Stimulated activated CD4-positive, alpha-beta T cell treated with anti-CD3 and anti-CD28 coated beads, Interleukin-2, amount 100 ng/mL, for 24 hours (primary cell): ENCODE measurements at places on chromosomes 7 and 10.

- no peak for DNase-seq
These were observed 263.5 kb downstream of the SEMA3D start for GRCh38 chr7:84923348-84923747.

- no peak for DNase-seq
These were observed 54.9 kb downstream of the PDGFA start for GRCh38 chr7:464454-465401.

GRCh38 chr10:23558361-23558799, 119.5 kb downstream of the OTUD1 start:
- no peak for DNase-seq

DNA sequence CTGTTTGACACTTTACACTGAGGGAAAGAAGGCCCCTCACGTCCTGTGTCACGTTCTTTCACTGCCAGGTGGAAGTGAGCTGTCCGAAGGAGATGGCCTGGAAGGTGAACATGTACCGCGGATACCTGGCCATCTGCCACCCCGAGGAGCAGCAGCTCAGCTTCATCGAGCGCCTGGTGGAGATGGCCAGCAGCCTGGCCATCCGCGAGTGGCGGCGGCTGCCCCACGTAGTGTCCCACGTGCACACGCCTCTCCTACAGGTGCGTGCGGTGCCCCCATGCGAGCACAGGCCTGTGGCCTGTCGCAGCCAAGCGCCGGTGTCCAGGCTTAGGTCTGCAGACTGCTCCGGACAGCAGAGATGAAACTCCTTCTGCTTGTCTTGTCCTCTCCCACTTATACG, 103.4 kb downstream of the TRRAP start:
- no peak for DNase-seq

DNA sequence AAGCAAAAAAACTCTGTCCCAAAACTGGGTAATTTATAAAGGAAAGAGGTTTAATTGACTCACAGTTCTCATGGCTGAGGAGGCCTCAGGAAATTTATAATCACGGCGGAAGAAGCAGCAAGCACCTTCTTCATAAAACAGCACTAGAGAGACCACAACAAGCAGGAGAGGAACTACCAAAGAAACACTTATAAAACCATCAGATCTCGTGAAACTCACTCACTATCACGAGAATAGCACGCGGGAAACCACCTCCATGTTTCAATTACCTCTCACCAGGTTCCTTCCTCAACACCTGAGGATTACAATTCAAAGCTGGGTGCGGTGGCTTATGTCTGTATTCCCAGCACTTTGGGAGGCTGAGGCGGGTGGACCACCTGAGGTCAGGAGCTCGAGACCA, 48.5 kb downstream of the PDIA4 start:
- no peak for DNase-seq

DNA sequence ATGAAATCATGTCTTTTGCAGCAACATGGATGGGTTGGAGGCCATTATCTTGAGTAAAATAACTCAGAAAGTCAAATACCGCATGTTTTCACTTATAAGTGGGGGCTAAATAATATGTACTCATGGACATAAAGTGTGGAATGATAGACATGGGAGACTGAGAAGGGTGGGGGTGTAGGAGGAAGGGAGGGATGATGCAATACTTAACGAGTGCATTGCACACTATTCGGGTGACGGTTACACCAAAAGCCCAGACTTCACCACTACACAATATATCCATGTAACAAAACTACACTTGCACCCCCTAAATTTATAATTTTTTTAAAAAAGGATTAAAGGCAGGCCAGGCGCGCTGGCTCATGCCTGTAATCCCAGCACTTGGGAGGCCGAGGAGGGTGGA, 13.6 kb downstream of the LGI1 start:
- DNase-seq, result no peak

GRCh38 chr10:69831231-69831855, 29.6 kb downstream of the COL13A1 start:
- no peak for DNase-seq

DNA sequence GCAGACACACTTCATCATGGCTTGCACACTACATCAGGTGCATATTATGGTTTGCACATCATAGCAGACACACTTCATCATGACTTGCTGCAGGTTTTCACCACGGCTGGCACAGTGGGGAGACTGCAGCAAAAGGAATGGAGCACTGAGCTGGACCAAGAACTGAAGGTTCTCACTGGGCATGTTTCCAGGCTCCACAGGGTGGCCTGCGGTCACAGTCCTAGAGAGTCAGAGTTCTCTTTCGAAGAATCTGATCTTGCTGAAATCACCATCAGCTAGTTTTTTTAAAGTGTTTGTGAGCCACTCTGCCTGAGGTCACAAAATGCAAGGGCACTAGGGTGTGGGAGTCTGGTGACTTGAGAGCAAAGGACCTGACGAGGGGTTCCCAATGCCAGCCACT, 140.4 kb upstream of the NPY start:
- DNase-seq, result no peak

DNA sequence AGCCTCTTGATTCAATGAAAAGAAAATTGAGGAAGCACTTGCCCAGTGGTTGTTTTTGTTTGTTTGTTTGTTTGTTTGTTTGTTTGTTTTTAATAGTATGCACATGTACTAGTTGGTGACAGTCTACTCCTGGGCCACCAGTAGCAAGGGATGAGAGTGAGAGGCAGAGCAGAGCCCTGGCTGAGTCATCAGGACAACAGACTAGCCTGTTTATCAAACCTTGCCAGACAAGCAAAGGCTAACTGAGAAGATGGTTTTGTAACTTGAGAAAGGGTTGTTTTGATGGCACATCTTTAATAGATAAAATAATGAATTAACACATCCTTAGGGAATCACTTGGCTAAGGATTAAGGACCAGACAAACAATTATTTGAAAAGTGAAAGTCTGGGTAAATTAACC, 78.1 kb downstream of the INHBA start:
- DNase-seq, result no peak
